ENCODE measurements at places on chromosomes 2 and 18. TPM values are rescaled to one million over a fixed set of nuclear protein-coding genes. Genes with fewer than 3 reads are reported as not detected.

DNA sequence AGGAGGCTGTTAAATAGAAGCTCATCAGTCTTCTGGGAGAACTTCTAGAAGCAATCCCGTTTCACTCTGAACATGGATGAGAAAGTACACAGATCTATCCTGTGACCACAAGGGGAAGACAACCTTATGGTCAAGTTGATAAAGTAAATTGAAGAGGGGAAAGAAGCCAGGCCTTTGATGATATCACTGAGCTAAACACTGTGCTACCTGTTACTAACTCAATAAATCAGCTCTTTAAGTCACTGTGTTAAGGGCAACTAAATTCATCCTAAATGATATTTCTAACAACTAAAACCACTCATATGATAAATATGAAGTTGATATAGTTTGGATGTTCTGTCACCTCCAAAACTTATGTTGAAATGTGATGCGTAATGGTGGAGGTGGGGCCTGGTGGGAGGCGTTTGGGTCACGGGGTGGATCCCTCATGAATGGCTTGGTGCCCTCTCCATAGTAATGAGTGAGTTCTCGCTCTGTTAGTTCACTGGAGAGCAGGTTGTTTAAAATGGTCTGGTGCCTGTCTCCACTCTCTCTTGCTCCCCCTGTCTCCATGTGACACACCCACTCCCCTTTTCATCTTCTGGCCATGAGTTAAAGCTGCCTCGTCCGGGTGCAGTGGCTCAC is 23.6 kb downstream of the OLA1 start:
- no peak overlapping the region for H3K27ac ChIP-seq
- peaks cover 5% of the 10 kb centered on the region for H3K4me1 ChIP-seq
- no peak overlapping the region for H3K4me3 ChIP-seq
- no peaks in the 10 kb centered on the region for H3K27me3 ChIP-seq
- peaks cover 45% of the 10 kb centered on the region for H3K36me3 ChIP-seq

- no peak overlapping the region for H3K27ac ChIP-seq
- no peaks in the 10 kb centered on the region for H3K36me3 ChIP-seq
- H3K4me1 ChIP-seq: no peaks in the 10 kb centered on the region
- H3K27me3 ChIP-seq: peaks cover 13% of the 10 kb centered on the region
Measured at GRCh38 chr2:84085562-84085961, 373.5 kb downstream of the SUCLG1 start.

ALLC gene
- not detected for total RNA-seq

DNA sequence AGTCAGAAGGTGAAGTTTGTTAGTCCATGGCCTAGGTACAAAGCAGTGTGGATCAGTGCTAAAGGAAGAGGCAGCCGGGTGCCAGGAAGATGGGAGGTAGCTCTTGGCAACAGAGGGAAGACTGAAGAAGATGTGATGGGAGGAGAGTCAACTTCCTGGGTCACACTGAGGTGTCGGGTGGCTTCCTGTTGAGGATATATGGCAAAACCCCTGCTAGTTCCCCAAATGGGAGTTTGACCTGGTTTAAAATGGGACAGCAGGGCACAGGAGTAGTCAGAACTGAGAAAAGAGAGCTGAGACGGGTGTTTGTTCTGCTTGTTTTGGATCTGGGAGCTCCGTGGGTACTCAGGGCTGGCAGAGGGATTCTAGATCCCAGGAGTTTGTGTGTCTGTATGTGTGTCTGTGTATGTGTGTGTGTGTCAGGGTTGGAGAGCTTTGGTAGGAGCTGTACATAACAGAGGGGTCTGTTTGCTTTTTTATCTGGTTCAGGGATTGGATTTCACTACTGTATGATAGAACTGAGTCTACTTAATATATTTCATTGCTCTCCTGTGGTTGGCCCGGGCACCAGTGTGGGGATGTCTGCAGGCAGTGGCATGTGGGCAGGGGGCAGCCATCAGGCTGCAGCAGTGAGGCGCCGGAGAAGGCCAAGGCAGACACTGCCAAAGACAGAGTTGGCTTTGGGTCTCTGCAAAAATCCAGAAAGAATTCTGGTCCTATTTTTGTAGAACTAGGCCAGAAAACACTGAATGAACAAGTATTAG is 17.1 kb downstream of the MXD1 start:
- peaks cover 13% of the 10 kb centered on the region for H3K36me3 ChIP-seq
- peak overlapping the region; percentile 85 for H3K27ac ChIP-seq

DNA sequence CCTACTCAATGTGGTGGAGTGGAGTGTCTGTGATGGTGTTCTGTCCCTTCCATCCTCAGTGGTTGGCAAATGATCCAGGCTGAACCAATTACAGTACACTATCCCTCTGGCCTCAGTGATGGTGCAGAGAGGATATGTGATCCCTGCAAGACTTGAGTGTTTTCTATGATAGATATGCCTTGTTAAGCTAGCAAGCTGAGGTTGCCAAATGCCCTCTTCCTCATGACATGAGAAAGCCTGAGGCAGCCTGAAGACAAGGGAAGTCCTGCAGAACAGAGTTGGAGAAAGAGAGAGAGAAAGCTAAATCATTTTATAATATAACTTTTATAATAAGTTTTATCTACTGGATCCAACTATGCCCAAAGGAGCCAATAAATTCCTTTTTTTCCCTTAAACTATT is 41.6 kb upstream of the GORASP2 start:
- peaks cover 2% of the 10 kb centered on the region for H3K27me3 ChIP-seq
- no peak overlapping the region for H3K27ac ChIP-seq
- no peaks in the 10 kb centered on the region for H3K4me1 ChIP-seq
- no peak for DNase-seq
- no peak overlapping the region for H3K4me3 ChIP-seq

SERPINB3 gene
- not detected for total RNA-seq

DNA sequence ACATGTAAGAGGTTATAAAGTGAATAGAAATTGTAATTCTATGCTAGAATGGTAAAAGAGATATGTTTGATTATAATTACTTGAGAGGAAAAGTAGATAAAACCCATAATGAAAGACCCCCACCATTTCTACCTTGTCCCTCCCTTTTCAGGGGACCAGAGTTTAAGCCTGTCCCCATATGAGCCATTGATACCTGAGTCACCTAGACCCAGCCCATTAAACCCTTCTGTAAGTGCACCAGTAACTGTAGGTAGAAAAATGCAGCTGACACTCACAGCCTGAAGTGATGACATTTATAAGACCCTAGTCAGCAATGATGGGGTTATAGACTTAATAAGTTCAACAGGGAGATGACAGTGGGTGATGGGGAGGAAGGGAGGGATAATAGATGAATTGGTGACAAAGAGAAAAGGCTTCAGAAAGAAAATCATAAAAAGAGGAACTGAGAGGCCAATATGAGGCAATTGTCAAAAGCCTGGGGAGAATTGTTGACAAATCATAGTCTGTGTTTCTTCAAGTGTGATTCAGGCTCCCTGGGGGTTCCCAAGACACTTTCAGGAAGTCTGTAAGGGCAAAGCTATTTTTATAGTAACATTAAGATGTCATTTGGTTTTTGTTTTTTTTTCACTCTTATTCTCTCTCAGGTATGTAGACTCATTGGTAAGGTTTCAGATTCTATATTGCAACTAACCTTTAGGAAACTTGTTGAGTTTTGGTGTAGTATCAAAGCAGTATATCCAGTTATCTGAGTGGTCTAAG is 544.2 kb downstream of the SATB2 start:
- H3K27me3 ChIP-seq: no peaks in the 10 kb centered on the region
- no peak for DNase-seq
- H3K4me1 ChIP-seq: no peaks in the 10 kb centered on the region
- no peak overlapping the region for H3K27ac ChIP-seq
- no peak overlapping the region for H3K4me3 ChIP-seq
